ENCODE measurements at places on chromosomes 3 and 15. TPM values are rescaled to one million over a fixed set of nuclear protein-coding genes. Genes with fewer than 3 reads are reported as not detected.

DNA sequence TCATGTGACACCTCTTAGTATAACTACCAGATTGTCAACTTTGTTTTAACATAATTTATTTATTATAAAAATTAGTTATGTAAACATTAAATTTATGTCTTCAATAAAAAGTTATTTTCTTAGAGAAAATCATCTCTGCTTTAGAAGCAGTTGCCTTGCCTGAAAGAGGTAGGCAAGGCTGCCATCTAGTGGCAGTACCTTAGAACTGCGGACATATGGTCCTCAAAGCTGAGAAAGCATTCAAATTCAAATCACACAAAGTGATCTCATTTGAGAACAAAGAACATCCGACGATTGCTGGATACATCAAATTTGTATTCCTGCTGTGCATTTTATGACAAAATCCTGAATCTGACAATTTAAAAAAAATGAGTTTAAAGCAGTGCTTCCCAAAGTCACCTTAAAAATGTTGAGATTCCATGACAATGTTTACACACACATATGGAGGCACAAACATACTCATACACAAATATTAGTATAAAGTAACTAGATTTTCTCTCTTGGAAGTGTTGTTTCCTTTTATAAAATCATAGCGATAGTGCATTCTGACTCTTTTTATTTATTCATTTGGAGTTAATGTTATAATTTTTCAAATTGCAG is 617.4 kb downstream of the CADM2 start:
- no peaks in the 10 kb centered on the region for H3K36me3 ChIP-seq
- peak; percentile 49 for DNase-seq

GRCh38 chr3:89889386-89889785 is 782.0 kb downstream of the EPHA3 start:
- no peaks in the 10 kb centered on the region for H3K4me1 ChIP-seq
- H3K27ac ChIP-seq: no peak overlapping the region
- no peak overlapping the region for H3K4me3 ChIP-seq
- no peak for DNase-seq

GRCh38 chr15:80506286-80506893 is 102.2 kb downstream of the ARNT2 start:
- no peak overlapping the region for H3K4me3 ChIP-seq
- no peak for DNase-seq
- H3K4me1 ChIP-seq: no peaks in the 10 kb centered on the region

GRCh38 chr3:78697426-78697825 is 1070.4 kb downstream of the ROBO1 start:
- H3K36me3 ChIP-seq: no peaks in the 10 kb centered on the region
- H3K27ac ChIP-seq: no peak overlapping the region
- no peak for DNase-seq
- no peaks in the 10 kb centered on the region for H3K4me1 ChIP-seq
- no peaks in the 10 kb centered on the region for H3K27me3 ChIP-seq
- no peak overlapping the region for H3K4me3 ChIP-seq

DNA sequence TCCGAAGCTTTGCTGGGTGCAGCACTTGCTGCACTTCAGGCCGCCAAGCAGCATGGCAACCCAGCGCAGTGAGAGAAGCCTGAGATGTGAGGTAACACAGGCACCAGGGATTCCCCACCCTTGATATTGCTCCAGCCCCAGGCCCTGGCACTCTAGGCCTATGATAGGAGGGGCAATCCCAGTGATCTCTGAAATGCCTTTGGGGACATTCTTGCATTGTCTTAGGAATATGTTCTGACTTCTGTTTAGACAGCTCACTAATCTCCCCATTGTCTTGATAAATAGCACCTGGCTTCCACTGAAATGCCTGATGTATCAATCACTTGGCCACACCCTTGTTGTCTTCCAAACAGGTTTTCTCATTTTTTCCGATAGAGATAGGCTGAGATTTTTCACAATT is 102.8 kb downstream of the SOX14 start:
- H3K4me3 ChIP-seq: no peak overlapping the region
- no peaks in the 10 kb centered on the region for H3K36me3 ChIP-seq
- H3K27ac ChIP-seq: no peak overlapping the region
- no peaks in the 10 kb centered on the region for H3K27me3 ChIP-seq
- H3K4me1 ChIP-seq: no peaks in the 10 kb centered on the region
- DNase-seq: no peak

DNA sequence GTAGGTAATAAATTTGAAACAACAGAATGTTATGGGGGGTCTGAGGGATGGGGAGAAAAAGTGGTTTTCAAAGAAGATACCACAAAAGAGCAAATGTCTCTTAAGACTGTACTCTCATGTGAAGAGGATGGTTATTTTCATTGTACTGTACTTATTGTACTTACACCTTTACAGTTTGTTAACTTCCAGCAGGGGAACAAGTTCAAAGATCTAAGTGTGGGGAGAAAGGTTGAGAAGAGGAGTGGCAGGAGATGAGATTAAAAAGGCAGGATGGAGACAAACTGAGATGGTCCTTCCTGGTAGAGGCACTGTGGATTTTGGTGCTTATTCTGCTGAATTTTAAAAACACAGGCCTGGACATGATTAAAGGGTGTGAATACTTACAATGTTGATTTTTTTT is 5.4 kb upstream of the ZCWPW2 start:
- H3K4me1 ChIP-seq: peaks cover 35% of the 10 kb centered on the region
- no peak overlapping the region for H3K4me3 ChIP-seq
- H3K27me3 ChIP-seq: no peaks in the 10 kb centered on the region
- no peak for DNase-seq
- H3K27ac ChIP-seq: no peak overlapping the region

DNA sequence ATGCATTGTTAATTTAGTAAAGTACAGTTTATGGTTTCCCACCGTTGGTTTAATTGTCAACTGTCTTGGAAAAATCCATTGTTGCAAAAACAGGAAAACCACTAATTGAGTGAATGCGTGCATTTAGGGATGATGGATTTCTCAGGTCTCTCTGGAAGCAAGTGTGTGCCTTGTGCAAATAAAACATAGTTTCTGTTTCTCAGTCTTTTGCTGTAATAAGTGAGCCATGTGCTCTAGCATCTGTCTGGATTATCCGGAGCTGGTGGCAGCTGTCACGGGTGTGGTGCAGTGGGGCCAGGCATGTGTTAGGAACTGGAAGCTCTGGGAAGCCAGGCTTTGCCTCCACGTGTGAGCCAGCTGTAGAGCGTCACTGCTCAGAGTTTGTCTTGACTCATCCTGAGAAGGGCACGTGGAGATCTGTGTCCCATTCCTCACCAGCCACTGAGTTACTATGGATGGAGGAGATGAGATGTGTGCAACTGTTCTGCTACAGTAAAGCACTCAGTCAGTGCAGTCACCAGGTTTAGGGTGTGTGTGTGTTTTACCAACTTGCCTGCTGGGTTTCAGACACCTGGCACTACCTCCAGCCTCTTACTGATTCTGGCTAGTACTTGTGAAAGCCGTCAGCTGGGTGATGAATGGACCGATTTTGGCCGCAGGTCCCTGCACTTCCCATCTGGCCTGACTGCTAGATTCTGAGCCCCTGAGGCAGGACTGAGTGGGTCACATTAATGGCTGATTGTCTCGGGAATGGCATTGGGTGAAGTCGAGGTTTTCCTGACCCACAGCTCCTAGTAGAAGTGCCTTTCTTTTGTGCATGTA is 7.2 kb downstream of the APBA2 start:
- H3K4me3 ChIP-seq: no peak overlapping the region
- no peaks in the 10 kb centered on the region for H3K27me3 ChIP-seq
- peaks cover 44% of the 10 kb centered on the region for H3K4me1 ChIP-seq
- H3K27ac ChIP-seq: no peak overlapping the region

GRCh38 chr3:138172625-138173024 is 2.1 kb downstream of the DBR1 start:
- no peak overlapping the region for H3K27ac ChIP-seq
- H3K4me3 ChIP-seq: no peak overlapping the region
- peaks cover 12% of the 10 kb centered on the region for H3K36me3 ChIP-seq
- no peaks in the 10 kb centered on the region for H3K27me3 ChIP-seq
- peaks cover 26% of the 10 kb centered on the region for H3K4me1 ChIP-seq

DNA sequence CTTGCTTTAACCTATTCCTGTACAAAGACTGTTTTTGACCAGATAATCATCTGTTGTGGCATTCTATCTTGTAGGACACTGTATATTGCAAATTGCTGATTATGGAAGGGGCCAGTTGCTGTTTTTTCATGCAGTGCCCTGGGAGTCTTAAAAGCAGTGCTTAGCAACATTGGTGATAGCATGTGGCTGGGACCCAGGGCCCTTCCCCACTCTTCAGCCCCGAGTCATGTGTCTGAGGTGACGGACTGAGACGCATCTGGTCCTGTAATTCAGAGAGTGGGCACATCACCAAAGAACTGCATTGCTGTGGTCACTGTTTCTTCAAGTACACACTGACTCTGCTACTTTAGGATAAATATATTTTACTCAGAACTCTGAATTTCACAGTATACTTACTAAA is 63.4 kb downstream of the SNRK start:
- H3K4me1 ChIP-seq: peaks cover 47% of the 10 kb centered on the region
- H3K36me3 ChIP-seq: peaks cover 28% of the 10 kb centered on the region
- H3K27me3 ChIP-seq: no peaks in the 10 kb centered on the region
- no peak for DNase-seq
- no peak overlapping the region for H3K4me3 ChIP-seq
- no peak overlapping the region for H3K27ac ChIP-seq

DNA sequence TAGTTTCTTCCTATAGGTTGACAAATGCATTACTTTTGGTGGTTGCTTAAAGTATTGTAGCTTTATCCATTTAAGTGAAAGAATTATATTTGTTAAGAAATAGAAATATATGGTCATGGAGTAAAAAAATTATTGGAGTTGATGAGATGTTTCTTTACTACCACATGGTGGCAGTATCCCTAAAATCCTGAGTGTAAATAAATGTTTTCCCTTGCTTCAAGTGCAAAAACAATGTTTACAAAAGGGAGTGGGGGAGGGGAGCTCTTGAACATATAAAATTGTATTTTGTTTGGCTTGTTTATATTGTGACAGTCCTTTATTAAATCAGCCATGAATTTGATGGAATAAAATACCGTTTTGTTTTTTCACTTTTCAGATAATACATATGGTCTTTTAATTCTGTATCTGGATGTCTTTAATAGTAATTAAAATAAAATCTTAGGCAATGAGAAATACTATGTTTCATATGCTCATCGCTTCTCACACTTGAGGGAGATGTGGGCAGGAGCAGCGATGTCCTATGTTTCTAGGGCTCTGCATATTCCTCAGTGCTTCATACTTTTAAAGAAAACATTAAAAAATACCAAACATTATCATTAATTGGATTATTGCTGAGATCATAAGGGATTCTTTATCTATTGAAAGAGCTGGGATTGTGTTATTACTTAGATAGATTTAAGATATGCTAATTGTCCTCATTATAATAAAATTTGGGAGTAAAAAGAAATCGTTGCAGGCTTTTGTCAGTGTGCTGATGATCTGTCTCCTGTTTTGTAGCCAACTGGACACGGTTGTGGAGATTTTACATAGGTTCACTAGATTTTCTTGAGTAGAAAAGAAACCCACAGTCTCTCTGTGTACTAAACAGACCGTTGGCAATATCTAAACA is 349.7 kb downstream of the TUSC7 start:
- DNase-seq: no peak
- H3K36me3 ChIP-seq: no peaks in the 10 kb centered on the region
- no peak overlapping the region for H3K27ac ChIP-seq
- no peaks in the 10 kb centered on the region for H3K4me1 ChIP-seq
- no peak overlapping the region for H3K4me3 ChIP-seq

DNA sequence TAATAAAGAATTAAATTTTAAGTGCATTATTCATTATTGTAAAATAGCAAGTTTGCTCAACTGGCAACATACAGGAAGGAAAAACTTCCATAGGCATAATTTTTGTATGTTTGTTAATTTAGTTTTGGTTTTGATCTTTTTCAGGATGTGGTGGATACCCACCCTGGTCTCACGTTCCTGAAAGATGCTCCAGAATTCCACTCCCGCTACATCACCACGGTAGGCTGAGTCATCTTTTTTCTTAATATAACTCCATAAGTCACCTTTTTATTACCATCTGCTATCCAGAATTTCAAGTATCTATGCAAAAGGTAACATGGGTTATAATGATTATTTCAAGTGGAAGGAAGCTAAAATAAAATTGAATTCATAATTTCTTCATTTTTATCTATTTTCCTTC is 104.8 kb downstream of the PPP2R3A start:
- DNase-seq: no peak
- H3K27me3 ChIP-seq: no peaks in the 10 kb centered on the region
- H3K4me1 ChIP-seq: no peaks in the 10 kb centered on the region
- H3K4me3 ChIP-seq: no peak overlapping the region
- H3K36me3 ChIP-seq: no peaks in the 10 kb centered on the region

DNA sequence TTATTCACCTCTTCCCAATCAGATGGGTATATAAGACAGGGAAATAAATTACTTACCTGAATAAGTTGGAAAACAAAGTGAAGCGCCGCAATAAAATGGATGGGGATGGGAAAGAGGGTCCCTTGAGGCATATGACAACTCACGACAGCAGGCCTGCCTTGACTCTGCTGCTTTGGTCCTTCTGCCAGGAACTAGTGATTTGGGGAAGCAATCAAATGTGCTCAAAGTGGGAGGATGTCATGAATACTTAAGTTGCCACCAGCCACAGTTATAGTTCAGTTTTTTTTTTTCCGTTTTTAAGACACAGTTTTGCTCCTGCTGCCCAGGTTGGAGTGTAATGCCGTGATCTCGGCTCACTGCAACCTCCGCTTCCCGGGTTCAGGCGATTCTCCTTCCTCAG is 4.6 kb downstream of the PARL start:
- H3K27ac ChIP-seq: no peak overlapping the region
- H3K4me1 ChIP-seq: peaks cover 23% of the 10 kb centered on the region
- H3K27me3 ChIP-seq: no peaks in the 10 kb centered on the region
- H3K4me3 ChIP-seq: no peak overlapping the region

DNA sequence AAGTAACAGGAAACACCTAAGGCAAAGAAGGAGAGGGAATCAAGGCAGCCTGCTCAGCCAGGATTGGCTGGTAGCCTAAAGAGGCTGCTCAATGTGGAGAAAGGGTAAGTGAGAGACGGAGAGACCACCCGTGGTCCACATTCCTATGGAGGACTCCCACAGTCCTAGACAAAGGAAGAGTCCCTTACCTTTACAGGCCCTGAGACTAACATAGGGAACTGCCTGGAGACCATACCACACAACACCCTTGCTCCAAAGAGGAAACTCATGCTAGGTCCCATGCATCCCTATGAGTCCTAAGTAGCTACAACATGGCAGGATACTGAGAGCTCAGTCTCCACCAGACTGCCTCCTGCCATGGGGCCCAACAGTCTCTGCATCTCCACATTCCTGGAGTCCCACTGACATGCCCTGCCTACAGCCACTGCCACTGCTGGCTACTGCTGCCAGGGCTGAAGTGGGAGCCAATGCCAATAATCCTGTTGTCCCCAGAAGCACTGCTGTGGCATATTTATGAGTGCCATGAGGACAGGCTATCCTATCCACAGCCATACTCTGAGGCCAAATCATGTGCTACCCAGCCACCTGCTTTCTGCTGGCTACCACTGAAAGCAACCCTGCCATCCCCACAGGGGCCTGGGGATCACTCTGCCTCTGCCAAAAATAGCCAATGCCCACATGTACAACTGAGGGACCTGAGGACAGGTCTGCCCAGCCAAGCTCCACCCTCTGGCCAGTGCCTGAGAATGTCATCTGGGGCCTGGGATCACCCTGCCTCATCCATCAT is 45.0 kb downstream of the COPS2 start:
- DNase-seq: no peak
- H3K4me3 ChIP-seq: no peak overlapping the region
- H3K27me3 ChIP-seq: no peaks in the 10 kb centered on the region
- no peak overlapping the region for H3K27ac ChIP-seq
- no peaks in the 10 kb centered on the region for H3K4me1 ChIP-seq

GRCh38 chr3:14242490-14243311 is 64.1 kb downstream of the LSM3 start:
- H3K36me3 ChIP-seq: no peaks in the 10 kb centered on the region
- H3K27me3 ChIP-seq: no peaks in the 10 kb centered on the region
- H3K27ac ChIP-seq: no peak overlapping the region

Gene UBR1
- total RNA-seq: 29.7 TPM

Gene GP5
- 0.42 TPM for total RNA-seq

Gene NR1D2
- total RNA-seq: 7.9 TPM

Gene CFAP92
- not detected for total RNA-seq

Gene ALPK3
- total RNA-seq: 0.07 TPM

Gene PCSK6
- total RNA-seq: 0.74 TPM

Gene GOLGA6B
- not detected for total RNA-seq

All from CD8-positive, alpha-beta memory T cell (primary cell).